ENCODE measurements at places on chromosomes 16 and 17.

DNA sequence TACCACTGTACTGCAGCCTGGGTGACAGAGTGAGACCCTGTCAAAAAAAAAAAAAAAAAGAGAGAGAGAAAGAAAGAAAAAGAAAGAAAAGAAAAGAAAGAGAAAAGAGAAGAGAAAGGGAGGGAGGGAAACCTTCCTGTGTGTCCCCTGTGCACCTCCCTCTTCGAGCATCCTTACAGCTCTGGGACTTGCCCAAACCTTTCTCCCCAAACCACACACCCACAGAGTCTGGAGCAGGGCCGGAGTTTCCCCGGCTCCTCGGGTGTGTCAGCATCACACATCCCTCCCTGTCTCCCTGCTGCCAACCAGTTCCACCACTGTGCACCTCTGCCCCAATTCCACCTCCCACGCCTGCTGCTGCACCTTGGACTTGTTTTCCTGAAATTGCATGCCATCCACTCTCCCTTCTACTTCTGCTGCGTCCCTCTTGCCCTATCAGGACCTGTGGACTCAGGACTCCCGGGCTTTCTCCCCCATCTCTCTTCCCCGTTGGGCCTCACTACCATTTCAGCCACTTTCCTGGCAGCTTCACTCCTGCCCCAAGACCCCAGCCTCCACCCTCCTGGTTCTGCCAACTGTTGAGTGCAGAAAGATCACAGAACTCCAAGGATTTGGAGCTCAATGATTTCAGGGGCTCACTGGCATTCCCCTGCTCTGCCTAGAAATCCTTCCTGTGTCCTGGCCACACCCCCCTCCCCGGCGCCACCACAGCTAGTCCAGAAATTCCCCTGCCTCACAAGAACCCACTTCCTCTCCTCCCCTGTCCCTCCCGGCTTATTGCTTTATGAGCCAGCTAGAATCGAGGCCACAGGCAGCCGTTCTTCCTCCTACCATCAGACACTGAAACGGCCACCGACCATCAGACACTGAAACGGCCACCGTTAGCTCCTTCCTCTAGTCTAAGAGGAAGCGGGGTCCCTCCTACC is 3.7 kb upstream of the CDK3 start:
- peak; percentile 83 for DNase-seq

- no peak for DNase-seq
Observed at GRCh38 chr17:55056526-55056925, 88.0 kb downstream of the STXBP4 start.

- no peak for DNase-seq
Observed at GRCh38 chr16:10808218-10808617, 10.4 kb downstream of the TVP23A start.

GRCh38 chr16:30559690-30560089 is 1.5 kb upstream of the ZNF764 start:
- peak; percentile 73 for DNase-seq

DNA sequence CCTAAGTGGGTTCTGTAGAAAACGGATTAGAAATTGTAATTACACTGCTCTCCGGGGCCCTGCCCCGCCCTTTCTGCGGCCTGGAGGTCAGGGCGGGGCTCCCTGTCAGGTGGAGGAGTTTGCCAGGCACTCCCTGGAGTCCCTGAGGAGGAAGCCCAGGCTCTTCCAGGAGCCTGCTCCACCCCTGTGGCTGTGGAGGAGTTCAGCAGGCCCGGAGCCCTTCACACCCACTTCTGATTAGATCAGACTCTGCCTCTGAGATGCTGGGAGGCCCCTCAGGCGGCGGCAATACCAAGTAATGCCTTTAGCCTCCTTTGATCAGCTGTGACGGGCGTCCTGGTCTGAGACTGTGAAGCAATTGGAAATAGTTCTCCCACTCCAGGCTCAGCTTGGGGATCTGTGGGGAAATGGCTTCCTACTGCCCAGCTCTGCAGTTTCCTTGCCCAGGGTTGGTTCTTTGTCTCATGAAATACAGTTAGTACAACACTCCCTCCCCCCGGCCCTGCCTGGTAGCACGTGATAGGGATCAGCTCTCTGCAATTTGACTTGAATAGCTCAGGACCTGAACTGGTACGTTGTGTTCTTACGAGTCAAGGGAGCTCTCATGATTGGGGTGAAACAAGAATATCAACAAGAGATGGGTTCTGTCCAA is 22.3 kb downstream of the BAIAP2 start:
- DNase-seq = peak; percentile 91

DNA sequence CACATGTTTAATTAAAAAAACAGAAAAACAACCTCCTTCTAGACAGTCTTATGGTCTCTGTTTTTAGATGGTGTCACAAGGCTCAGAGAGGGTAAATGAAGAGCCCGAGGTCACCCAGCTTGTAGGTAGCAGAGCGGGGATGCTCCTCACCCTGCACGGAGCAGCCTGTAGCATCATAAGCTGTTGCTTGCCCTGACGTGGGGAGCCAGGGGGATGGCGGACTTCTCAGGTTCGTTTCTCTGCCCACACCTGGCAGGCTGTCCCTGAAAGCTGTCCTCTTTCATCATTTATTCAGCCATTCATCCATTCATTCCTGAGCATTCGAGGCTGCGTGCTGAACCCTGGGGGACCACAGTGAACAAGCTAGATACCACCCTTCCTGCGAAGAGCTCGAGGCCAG is 75.7 kb upstream of the KSR1 start:
- DNase-seq = no peak

- DNase-seq = no peak
Observed at GRCh38 chr16:56300242-56300623, 108.9 kb downstream of the GNAO1 start.

GRCh38 chr16:69240331-69240730 is 53.4 kb downstream of the SNTB2 start:
- no peak for DNase-seq

- peak; percentile 63 for DNase-seq
Observed at GRCh38 chr17:42969001-42969581, 4.8 kb upstream of the AARSD1 start.

DNA sequence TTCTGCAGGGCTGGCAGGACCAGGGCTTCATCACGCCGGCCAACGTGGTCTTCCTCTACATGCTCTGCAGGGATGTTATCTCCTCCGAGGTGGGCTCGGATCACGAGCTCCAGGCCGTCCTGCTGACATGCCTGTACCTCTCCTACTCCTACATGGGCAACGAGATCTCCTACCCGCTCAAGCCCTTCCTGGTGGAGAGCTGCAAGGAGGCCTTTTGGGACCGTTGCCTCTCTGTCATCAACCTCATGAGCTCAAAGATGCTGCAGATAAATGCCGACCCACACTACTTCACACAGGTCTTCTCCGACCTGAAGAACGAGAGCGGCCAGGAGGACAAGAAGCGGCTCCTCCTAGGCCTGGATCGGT is 1.4 kb downstream of the CDK5R1 start:
- DNase-seq = no peak

DNA sequence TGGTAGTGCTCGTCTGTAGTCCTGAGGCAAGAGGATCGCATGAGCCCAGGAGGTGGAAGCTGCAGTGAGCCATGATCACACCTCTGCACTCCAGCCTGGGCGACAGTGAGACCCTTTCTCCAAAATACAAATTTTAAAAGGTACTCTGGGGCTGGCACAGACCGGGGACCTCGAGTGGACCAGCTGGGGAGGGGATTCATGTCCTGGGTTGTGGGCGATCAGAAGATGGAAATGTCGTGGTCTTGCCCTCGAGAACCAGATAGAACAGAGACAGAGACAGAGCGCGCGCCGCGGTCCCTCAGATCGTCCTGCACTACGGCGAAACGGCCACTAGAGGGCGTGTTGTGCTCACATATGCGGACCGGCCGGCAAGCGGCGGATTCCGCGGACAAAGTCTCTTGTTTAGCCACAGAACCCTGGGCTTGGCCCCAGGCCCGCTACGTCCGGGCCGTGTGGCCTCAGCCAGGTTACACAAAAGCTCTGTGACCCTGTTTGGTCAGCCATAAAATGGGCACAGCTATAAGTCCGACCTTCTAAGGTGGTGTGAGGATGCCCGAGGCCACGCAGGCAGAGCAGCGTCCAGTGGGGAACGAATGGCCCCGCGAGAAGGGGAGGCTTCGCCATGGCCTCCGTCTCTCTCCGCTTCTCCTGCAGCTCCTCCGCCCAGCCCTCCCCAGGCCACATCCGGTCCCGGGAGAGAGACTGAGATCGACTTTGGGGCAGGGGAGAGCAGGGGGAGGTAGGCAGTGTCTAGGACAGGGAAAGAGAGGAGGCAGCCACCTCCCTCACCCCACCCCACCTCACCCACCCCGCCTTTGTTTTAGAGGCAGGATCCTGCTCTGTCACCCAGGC is 14.6 kb upstream of the SBK1 start:
- peak; percentile 90 for DNase-seq

DNA sequence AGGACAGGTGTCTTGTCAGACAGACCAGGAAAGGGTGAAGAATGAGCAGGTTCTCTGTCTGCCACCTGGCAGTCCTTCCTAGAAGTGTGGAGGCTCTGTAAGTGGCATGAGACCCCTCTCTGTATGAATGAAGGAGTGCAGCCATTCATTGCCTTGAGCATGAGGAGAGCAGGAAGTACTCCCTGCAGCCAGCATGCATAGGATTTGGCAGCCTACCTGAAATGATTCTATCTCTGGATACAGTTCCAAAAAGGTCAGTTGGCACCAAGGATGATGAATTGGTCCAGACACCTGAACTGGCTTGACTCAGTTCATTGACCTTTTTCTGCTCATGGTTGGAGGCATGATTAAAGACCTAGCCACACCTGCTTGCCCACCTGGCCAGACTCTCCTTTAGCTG is 163.0 kb downstream of the PRKCB start:
- no peak for DNase-seq

DNA sequence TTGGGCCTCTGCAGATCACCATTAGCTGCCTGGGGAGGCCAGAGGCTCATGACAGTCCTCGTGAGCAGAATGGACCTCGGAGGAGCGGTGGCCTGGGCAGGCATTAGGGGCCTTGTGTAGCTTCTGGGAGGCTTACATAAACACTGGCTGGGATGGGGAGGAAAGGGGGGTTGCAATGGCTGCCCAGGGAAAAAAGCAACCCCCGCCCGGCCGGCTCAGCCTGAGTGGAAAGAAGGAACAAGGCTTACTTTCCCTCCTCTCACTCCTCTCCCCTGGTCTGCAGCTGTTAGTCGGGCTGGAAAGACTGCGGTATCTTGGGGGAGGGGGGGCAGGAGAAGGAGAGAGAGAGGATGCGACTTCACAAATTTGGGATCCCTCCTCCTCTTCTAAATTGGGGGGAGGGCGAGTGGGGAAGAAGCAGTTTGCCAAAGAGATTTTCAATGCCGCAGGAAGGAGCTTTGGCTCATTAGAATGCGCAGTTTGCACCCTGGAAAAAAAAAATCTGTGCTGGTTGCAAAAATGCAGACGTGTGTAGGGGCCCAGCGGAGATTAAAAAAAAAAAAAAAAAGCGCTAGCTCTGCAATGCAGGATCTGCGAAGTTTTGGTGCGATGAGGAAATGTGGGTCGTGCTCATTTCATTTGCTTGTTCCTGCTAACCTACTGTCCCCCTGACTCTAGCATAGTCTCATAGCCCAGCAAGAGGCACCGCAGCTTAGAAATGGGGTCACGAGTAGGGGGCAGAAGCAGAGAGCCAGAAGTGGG is 6.6 kb upstream of the NR1D1 start:
- no peak for DNase-seq

GRCh38 chr17:46800573-46800972 is 17.9 kb downstream of the WNT3 start:
- DNase-seq = no peak

DNA sequence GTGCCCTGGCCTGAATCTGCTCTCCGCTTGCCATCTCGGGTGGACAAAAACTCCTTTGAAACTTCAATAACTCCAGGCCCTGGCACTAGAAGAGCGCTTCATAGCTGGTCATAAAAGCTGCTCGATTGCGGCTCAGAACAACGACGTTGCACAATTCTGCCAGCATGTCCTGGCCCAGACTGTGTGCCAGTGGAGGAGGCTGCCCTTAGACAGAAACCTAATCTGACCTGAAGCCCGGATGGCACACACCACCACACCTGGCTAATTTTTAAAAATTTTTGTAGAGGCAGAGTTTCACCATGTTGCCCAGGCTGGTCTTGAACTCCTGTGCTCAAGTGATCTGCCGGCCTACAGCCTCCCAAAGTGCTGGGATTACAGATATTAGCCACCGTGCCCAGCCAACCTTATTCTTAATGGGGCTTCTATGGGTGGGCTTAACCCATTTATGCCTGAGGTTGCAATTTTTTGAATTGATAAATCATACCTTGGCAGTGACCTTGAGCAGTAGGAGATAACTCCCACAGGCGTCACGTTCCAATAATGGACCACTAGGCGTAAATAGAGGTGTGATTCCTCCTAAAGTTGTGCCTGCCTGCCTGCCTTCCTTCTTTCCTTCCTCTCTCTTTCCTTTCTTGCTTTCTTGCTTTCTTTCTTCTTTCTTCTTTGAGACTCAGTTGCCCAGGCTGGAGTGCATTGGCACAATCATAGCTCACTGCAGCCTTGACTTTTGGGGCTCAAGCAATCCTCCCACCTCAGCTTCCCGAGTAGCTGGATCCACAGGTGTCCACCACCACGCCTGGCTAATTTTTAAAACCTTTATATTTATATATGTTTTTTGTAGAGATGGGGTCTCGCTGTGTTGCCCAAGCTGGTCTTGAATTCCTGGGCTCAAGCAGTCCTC is 1.1 kb upstream of the PPL start:
- no peak for DNase-seq

DNA sequence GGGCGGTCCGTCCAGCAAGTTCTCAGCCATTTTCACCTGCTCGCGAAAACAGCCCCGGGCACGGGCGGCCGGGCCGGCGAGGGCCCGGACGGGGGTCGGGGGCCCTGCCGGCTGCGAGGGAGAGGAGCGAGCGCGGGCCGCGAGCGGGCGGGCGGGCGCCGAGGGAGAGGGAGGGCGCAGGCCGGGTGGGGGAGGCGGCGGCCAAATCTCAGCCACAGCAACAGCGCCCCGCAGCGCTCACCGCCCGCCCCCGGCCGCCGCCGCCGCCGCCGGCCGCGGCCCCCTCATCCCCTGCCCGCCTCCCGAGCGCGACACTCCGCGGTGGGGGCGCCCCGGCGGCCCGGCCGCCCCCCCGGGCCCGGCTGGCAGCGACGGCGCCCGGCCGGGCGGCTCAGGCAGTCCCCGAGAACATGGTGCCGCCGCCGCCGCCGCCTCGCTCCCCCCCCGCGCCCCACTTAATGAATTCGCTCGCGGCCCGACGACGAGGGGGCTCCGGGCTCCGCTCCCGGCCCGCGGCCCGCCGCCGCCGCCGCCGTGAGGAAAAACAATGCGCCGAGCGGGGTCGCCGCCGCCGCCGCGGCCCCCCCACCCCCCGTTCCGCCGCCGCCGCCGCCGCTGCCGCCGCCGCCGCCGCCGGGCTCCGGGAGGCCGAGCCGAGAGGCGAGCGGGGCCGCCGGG is 487 bp downstream of the CREBBP start:
- peak; percentile 76 for DNase-seq

- DNase-seq = no peak
Observed at GRCh38 chr16:50311891-50312501, 45.6 kb downstream of the ADCY7 start.

DNA sequence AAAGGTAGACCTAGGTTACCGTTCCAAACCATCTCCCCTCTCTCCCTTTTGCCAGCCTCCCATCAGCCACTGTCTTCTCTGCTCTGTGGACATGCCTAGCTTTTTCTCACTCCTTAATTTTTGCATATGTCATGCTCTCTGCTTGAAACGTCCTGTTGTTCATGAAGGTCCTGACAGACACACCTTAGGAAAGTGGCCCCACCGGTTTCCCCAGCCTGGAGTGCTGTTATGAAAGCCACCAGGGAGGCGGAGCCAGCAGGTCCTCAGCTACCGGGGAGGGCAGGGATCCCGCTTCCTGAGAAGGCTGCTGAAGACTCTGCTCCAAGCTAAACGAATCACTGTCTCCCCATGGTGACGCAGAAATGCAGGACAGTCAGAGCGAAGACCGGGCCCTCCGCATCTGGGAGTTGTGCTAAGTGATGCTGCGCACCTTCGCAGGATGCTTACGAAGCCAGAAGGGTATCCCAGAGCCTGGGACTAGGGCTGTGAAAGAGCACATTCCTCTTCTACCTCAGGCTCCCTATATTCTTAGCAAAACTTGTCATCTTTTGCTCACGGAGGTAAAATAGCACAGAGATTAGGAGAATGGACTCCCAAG is 2.3 kb upstream of the SLC16A11 start:
- no peak for DNase-seq
